Sigmoid colon (tissue), 7 donors: ENCODE measurements at places on chromosomes 13 and 19.

DNA sequence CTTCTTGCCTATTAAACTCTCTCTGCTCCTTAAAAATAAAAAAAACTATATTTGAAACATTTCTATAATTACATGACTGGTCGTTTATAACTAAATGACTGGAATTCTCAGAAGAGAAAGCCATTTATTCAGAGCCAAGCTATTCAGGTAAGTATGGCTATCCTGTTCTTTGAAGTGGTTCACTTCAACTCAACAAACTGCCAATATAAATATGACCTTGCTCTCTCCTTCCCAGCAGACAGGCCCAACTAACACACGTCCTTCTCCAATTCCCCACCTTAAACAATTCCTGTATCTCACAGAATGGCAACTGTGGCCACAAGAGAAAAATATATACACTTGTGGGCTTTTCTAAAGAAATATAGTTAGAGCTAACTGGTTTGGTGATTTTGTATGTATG is 153.9 kb downstream of the MIPEP start:
- no peak for DNase-seq

- DNase-seq, result no peak
Observed at GRCh38 chr19:10333758-10334587, 644 bp upstream of the RAVER1 start.

- DNase-seq, result no peak
Observed at GRCh38 chr19:8204961-8205360, 4.2 kb upstream of the CERS4 start.

- no peak for DNase-seq
Observed at GRCh38 chr19:48813123-48813913, 2.5 kb upstream of the BCAT2 start.

- no peak for DNase-seq
Observed at GRCh38 chr19:47518139-47518538, 3.3 kb upstream of the NAPA start.

DNA sequence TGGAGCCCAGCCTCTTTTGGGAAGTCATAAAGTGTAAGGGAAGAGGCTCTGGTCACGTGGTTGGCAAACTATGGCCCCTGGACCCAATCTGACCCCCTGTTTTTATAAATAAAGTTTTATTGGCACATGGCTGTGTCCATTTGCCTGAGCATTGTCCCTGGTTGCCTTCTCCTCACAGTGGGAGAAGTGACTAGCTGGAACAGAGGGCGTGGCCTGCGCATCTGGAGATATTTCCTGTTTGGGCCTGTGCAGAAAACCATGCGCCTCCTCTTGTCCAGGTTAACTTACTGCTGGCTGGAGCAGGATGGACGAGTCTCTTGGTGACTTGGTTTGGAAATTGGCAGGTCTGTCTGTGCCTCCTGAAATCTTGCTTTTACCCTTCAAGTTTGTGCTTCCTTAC is 48.3 kb downstream of the KDM4B start:
- no peak for DNase-seq

GRCh38 chr13:102654756-102655155 is 40.1 kb downstream of the METTL21C start:
- no peak for DNase-seq

DNA sequence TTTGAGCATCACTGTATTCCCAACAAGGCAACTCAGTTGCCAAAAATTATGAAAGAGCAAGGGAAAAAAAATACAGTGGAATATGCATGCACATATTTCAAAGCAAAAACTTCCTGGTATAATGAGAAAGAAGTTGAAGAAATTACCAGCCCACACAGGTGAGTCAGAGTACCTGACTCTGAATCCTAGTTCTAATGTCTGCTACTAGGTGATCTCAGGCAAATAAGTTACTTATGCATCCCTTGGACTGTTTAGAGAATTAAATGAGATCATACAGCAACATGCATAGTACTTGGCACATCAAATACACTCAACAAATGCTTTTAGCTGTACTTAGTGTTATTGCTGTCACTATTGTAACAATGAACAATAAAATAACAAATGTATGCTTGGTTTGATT is 144.9 kb downstream of the MIPEP start:
- no peak for DNase-seq

- no peak for DNase-seq
Observed at GRCh38 chr13:72072261-72072660, 205.3 kb upstream of the DACH1 start.

DNA sequence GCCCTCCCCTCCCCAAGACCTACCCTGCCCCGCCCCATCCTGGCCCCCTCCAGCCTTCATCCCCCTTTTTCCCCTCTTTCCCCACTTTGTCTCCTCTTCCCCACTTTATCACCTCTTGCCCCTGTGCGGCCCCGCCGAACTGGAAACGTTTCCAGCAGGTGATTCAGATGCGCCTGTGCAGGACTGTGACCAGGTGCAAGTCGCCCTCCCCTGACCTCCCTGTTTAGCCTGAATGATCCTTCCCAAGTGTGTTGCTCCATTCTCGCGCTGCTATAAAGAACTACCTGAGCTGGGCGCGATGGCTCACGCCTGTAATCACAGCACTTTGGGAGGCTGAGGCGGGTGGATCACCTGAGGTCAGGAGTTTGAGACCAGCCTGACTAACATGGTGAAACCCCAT is 25.9 kb downstream of the ZNF791 start:
- no peak for DNase-seq

GRCh38 chr19:13163609-13164342 is 13.6 kb downstream of the IER2 start:
- peak; percentile 90 for DNase-seq

GRCh38 chr19:21256722-21257121 is 72.5 kb downstream of the ZNF708 start:
- no peak for DNase-seq

- no peak for DNase-seq
Observed at GRCh38 chr13:35700671-35701070, 224.2 kb upstream of the MAB21L1 start.

GRCh38 chr19:3608750-3609322 is 2.2 kb upstream of the TBXA2R start:
- DNase-seq, result no peak

DNA sequence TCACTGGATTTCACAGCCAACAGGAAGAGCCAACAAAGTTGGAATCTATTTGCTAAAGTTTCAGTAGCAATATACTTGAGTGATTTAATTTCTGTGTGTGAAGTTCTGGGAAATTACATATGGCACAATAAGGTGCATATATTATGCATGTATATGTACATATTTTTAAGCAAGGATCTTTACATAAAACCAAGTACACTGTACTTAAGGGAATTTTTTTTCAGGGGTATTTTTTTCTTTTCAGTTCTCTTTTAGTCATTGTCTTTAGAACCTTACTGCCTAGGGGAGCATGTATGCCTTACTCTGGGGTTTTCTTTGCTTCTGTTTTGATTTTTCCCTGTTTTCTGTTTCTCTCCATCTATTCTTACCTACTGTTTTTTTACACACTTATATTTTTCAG is 7.4 kb downstream of the RAP2A start:
- no peak for DNase-seq

GRCh38 chr19:2394442-2395292 is 32.7 kb downstream of the TIMM13 start:
- no peak for DNase-seq

- DNase-seq, result no peak
Observed at GRCh38 chr19:947090-947706, 21.4 kb downstream of the ARID3A start.

GRCh38 chr19:57288373-57288772 is 8.1 kb downstream of the ZNF460 start:
- no peak for DNase-seq

DNA sequence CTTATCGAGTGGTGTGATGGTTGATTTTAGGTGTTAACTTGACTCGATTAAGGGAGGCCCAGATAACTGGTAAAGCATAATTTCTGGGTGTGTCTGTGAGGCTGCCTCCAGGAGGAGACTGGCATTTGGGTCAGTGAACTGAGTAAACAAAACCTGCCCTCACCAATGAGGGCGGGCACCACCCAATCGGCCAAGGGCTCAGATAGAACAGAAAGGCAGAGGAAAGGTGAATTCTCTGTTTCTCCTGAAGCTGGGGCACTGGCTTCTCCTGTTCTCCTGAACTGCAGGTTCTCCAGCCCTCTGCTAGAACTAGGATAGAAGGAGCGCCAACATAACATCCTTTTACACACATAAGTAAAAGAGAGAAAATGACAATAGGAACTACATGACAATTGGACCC is 35.1 kb downstream of the ESD start:
- no peak for DNase-seq

DNA sequence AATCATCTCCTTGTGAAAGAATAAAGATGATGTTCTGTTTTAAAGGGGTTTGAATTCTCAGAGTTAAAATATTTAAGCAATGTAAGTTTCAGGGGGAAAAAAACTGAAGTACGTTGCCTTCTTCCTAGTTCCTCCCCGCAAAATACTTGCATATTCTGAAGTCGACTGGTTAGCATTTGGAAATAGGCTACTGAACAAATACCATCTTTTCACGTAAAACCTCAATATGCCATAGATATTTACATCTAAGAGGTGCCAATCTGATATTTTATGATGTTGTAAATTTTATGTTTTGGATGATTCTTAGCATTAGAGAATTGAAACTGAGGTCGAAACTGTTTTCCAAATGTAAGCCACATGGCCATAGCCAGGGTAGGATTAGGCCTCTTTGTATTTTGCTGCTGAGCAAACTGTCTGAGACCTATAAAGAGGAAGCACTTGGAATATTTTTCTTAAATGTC is 138.3 kb downstream of the FLT1 start:
- DNase-seq, result no peak

GRCh38 chr19:48029431-48029830 is 14.4 kb downstream of the CABP5 start:
- no peak for DNase-seq

GRCh38 chr19:16590876-16591802 is 18.9 kb upstream of the SLC35E1 start:
- no peak for DNase-seq

DNA sequence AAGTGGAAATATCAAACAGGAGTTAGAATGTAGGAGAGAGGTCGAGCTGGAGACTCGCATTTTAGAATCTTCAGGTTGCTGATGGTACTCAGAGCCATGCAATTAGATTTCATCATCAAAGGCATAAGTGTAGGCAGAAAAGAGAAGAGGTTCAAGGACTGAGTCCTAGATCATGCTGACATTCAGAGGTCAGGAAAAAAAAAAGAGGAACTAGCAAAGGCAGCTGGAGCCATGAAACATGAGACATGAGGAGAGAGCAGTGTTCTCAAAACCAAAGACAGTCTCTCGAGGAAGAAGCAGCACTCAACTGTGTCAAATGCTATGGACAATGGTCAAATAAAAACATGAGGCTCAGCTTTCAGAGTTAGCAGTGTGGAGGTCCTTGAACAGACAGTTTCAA is 12.4 kb upstream of the TPP2 start:
- no peak for DNase-seq

GRCh38 chr13:99258210-99258860 is at the start of gene GPR18:
Gene GPR18 (minus strand): TSS chr13:99258379. CDS start chr13:99255872, 2,507 bp downstream.
- DNase-seq, result no peak

DNA sequence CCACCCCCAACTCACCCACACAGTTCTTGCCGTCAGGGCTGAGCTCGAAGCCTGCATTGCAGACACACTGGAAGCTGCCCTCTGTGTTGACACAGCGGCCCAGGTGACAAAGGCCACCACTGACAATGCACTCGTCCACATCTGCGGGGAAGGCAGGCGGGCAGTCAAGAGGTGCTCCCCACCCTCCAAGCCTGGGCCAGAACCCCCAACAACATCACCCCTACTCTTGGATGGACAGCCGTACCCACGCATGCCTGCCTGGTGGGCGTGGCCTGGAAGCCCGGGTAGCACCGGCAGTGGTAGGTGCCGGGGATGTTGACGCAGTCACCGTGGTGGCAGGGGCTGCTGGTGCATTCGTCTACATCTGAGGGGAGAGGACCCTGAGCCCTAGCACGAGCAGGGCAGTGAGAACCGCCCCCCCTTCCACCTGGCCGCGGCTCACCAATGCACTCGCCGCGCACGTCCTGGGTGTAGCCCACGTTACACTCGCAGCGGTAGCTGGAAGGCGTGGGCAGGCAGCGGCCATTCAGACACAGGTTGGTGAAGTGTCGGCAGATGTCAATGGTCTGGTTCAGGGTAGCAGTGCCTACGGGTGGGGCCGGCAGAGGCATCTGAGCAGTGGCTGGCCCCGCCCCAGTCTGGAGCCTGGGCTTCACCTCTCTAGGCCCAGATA is 13.3 kb downstream of the FBN3 start:
- no peak for DNase-seq

DNA sequence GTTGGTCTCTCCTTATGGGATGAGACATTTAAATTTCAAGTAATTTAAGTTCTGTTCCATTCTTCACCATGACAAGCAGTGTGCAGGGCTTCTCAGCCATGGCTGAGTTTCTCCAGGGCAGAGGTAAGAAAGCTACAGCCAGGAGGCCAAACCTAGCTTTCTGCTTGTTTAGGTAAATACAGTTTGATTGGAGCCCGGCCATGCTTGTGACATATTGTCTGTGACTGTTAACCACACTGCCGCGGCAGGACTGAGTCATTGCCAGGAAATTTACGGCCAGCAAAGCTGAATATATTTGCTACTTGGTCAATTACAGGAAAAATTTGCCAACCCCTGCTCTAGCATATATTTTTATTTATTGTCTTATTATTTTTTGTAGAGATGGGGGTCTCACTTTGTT is 10.7 kb downstream of the NLRP8 start:
- DNase-seq, result no peak

GRCh38 chr13:87058786-87059329 is 612.3 kb upstream of the SLITRK5 start:
- DNase-seq, result no peak

- no peak for DNase-seq
Observed at GRCh38 chr13:62065016-62065415, 649.4 kb upstream of the PCDH20 start.
